ENCODE measurements at places on chromosomes 7 and 10. TPM values are rescaled to one million over a fixed set of nuclear protein-coding genes. Genes with fewer than 3 reads are reported as not detected.

GRCh38 chr7:82131215-82131614, 312.4 kb downstream of the CACNA2D1 start:
- no peak for DNase-seq

GRCh38 chr7:133268355-133268754, 15.5 kb downstream of the EXOC4 start:
- DNase-seq: no peak

GRCh38 chr10:2910656-2911055, 156.7 kb upstream of the PFKP start:
- DNase-seq: no peak

GRCh38 chr10:86992456-86992855, 24.2 kb downstream of the ADIRF start:
- DNase-seq: no peak

DNA sequence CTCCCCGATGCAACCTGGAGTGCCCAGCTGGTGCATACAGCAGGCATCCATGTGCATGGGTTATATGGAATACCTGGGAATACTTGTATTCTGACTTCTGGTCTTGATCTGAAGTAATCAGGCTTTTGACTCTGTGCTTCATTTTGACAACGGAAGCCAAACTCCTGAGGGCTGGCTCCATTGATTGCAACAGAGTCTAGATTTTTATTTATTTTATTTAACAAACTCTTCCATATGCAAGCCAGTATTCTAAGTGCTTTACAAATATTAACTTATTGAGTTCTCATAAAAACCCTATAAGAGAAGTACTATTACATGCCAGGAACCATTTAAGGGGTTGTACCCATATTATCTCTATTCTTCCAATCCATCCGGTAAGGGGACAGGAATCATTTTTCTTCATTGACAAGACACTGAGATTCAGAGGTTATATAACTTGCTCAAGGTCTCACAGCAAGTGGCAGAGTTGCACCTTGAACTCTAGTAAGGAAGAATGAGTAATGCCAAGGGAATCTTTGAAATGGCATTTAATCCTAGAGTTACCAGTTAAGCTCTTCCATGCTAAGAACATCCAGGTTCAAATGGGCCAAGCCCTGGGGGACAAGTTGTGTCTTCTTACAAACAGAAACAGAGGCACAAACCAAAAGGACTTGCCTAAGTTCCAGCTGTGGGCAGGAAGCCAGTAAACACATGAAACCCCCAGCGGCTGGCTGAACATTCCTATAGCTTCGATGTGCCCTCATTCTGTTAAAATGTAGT, 241.0 kb downstream of the WDR11 start:
- DNase-seq: no peak

- no peak for DNase-seq
Observed at GRCh38 chr7:139827042-139827441, 2.0 kb upstream of the TBXAS1 start.

DNA sequence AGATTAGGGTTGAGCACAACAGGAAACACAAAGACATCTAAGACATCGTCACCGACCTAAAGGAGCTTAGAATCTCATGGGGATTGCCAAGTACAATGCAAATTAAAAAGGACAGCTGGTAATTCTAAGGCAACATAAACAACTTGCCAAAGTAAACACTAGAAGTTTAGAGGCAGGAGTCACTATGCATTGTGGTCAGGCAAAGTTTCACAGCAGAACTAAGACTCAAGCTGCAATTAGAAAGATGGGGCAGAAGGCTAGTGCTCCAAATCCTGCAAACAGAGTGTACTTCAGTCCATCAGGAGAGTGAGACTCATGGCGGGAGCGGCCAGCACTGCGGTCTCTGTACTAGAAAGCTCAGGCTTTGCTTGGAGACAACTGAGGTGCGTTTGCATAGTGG, 52.7 kb downstream of the HIPK2 start:
- peak; percentile 59 for DNase-seq

- DNase-seq: no peak
Observed at GRCh38 chr10:16904639-16905061, 87.4 kb upstream of the RSU1 start.

DNA sequence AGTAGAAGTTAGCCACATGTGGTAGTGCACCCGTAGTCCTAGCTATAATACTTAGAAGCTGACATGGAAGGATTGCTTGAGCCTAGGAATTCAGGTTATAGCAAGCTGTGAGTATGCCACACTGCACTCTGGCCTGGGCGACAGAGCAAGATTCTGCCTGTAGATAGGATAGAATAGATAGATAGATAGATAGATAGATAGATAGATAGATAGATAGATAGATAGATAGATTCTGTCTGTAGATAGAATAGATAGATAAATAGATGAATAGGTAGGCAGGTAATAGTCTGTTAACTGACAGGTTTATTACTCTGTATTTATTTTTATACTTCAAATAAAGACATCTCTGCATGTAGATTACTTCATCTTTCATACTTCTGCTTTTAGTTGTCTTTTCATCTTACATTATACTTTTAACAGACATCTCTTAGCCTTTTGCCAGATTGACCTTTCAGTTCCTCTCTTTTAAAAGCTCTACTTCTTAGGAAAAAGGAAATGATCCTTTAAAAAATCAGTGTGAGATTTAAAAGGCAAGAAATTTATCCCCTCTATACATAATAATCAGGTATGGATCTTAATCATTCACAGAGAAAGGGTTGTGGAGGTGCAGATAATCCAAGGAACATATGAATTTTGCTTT, 31.8 kb downstream of the CCAR1 start:
- no peak for DNase-seq

DNA sequence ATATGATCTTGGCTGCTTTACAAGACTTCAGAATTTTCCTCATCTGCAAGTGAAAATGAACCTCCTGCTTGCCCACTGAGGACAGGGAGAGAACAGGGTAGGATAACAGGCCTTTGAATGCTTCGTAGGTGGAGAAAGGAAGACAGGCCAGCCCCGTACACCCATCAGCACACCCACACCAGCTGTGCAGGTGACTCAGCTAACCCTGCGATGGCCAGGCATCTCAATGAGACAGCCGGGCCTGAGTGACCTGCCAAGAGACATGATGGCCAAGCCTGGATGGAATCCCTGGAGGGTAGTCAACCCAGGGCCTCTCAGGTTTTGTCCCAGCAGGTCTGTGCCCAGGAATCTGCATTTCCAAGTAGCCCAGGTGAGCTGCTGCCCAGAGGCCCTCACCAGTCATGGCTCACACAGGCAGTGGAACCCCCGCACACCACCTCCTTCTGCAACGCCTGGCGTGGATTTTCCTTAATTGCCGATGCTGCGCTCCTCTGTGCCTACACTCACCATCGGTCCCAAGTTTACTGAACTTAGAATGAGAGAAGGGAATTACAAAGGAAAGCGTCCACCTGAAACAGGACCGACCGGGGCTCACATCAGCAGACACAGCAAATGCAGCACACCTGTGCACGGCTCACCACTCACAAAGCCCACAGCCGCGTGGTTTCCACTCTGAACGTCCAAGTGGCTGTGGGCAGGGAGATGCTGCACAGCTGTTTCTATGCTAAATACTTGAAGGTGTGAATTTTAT, 163.7 kb downstream of the DIP2C start:
- no peak for DNase-seq

DNA sequence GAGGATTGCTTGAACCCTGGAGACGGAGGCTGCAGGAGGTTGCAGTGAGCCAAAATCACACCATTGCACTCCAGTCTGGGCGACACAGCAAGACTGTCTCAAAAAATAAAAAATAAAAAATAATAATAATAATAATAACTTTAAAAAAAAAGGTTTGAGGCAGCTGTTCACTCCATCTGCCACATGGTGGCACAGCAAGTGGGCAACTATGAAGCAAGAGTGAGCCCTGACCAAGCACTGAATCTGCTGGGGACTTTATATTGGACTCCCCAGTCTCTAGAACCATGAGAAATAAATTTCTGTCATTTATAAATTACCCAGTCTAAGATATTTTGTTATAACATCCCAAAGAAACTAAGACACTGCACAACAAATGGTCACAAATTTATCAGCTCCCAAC, 14.6 kb upstream of the BRI3 start:
- DNase-seq: no peak

DNA sequence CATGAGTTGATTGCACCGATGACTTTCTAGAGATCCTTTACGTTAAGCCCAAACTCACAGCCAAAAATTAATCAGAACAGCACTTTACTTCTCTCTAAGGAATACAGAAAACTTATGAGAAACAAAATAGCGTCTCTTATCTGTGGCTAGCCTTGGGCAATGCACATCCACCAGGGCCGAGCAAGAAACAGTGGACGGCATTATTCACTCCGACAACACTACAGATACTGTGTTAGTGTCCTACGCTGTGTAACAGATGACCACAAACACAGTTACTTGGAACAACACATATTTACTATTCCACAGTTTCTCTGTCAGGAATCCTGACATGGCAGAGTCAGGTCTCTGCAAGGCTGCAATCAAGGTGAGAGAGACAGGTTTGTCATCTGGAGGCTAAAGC, 598.3 kb upstream of the ADARB2 start:
- DNase-seq: no peak

DNA sequence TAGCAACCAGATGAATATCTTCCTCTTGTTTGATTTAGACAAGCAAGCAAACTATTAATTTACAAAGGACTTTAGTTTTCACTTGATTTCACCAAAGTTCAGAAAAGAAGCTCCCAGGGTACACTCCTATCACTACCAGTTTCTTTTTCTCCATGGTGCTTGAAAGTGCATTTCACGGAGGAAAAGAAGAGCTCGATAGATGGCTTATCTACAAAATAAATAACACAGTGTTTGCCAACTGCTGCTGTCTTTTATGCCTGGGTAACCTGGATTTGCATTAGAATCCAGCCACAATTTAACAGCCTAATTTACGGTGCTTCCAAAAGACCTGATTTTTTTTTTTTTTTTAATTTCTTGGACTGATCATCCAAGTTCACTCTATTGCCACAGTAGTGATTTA, 275.7 kb downstream of the GPR37 start:
- no peak for DNase-seq

- no peak for DNase-seq
Observed at GRCh38 chr7:26900251-26900650, 35.9 kb upstream of the SKAP2 start.

- no peak for DNase-seq
Observed at GRCh38 chr7:129630341-129630740, 18.8 kb downstream of the NRF1 start.

DNA sequence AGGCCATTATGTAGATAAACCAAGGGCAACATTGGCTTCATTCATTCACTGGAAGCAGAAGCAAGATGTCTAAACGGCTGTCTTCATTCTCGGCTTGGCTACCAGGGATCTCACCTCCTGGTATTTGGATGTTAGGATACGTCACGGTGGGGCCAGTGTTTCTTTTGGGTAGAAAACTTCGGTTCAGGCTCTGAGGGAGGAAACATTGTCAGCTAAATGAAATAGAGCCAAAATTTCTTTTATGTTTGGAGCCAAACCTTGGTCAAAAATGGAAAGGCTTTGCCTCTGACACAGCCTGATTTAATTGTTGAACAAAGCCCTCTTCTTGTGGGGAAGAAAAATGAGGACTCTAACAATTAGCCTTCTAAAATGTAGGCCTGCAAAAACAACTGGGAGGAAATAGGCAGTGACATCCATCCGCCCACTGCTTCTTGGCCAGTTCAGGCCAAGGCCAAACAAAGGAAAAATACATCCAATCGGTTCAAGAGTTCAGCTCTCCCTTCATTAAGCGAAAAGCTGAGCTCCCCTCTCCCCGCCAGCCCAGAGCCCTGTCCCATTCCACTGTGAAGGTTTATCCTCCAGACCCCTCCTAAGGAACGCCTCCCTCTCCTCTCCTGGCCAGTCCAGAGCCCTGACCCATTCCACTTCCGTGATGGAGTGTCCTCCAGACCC, 44.4 kb downstream of the PFKFB3 start:
- no peak for DNase-seq

DNA sequence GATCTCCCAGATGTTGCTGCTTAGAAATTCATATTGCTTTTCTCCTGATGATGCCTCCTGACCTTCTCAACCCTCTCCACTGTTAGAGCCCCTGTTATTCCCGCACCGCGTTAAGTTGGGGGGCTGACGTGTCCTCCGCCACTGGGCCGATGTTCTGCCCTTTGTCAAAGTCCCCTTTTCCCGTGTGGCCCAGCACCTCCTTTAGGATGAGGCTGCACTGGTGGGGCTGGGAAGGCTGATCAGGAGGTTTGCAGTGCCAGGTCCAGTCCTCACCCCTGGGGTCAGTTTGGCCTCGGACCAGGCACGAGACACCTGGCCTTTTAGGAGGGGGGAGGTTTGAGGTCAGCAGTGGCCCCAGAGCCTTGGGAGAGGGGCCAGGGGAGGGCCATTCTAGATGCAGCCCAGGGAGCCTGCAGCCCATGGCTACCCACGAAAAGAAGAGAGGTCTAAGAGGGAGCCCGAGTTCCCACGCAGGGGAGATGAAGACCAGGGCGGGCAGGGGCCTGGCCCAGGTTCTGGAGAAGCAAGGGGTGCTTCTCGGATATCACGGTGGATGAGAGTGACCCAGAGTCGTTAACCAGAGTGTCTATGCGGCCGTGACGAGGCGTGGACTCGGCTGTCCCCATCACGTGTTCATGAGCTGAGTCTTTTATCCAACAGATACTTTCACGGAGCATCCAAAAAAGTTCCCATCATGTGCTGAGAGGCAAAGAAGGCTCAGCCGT, 150.4 kb downstream of the DNAJB6 start:
- DNase-seq: no peak

DNA sequence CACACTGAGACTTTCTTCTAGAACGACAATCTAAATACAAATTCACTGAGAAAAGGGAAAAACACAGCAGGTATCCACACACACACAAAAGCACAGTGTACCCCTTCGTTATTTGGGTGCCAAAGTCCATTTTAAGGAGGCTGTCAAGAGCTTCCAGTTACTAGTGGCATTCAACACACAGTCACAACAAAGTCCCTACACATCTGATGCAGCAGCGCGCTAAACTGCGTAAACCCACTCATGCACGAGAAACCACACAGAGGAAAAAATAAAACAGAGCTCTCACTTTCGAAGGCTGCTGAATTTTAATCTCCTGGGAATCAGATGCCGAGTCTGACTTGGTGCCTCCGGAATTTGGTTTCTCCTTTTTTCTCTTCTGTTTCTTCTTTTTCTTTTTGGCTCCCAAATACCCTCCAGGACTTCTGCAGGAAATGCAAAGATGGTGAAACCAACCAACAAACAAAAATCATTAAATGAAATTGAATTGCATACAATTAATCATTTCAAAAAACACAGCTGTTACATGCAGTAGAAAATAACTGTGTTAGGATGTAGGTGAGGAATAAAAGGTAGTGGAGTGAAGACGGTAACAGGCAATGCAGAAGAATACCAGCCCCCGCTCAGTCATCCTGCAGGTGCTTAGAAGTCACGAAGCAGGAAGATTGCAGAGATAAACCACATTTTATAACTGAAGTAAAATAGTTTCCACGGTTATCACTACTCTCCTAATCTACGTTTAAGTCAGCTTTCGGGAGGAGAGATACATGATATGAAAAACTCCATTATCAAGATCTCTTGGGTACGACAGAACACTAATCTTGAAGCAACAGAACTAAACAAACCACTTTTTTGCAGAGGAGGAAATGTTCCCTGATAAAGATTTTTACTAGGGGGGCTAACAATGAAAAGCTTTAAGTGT, 27.1 kb downstream of the NMT2 start:
- peak; percentile 85 for DNase-seq

- no peak for DNase-seq
Observed at GRCh38 chr10:85642082-85642420, 724.5 kb downstream of the GRID1 start.

OR9A2 gene
- polyA plus RNA-seq: not detected

LIPN gene
- polyA plus RNA-seq: not detected

AKR1C2 gene
- polyA plus RNA-seq: not detected

TSC22D4 gene
- 32.4 TPM for polyA plus RNA-seq

CLCN1 gene
- not detected for polyA plus RNA-seq

CLEC2L gene
- polyA plus RNA-seq: not detected

NAT16 gene
- polyA plus RNA-seq: not detected

PSAP gene
- 291 TPM for polyA plus RNA-seq

MACC1 gene
- 11.0 TPM for polyA plus RNA-seq

POLR1F gene
- 47.9 TPM for polyA plus RNA-seq

OR13A1 gene
- polyA plus RNA-seq: 0.13 TPM
